ENCODE measurements at places on chromosomes 12 and 14.

DNA sequence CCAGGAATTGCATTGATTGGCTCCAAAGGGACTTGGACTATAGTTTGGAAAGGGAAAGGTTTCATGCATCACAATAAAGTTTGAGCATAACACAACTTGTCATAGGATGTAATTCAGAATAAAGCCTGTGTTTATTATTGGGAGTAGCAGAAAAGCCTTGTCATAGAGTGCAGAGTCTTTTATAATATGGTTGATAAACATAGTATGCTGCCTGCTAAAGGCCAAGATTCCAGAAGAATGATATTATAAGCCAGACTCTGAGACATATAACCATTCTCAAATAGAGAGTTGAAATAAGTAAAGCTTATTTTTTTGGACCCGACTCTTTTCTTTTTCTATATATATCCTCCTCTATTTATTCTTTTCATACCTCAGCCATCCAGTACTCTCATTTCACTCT is 207.3 kb downstream of the LRIG3 start:
- DNase-seq, result peak; percentile 6

DNA sequence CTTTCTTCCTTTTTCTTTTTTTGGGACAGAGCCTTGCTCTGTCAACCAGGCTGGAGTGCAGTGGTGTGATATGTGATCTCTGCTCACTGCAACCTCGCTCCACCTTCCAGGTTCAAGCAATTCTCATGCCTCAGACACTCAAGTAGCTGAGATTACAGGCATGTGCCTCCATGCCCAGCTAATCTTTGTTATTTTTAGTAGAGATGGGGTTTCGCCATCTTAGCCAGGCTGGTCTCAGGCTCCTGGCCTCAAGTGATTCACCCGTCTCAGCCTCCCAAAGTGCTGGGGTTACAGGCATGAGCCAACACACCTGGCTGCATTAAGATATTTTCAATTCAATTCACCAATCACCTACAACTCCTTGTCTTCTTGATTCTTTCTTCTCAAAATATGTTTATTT is 1046.5 kb downstream of the GALC start:
- DNase-seq, result no peak

- DNase-seq, result peak; percentile 35
Measured at GRCh38 chr12:52440821-52441319, 6.7 kb upstream of the KRT75 start.

DNA sequence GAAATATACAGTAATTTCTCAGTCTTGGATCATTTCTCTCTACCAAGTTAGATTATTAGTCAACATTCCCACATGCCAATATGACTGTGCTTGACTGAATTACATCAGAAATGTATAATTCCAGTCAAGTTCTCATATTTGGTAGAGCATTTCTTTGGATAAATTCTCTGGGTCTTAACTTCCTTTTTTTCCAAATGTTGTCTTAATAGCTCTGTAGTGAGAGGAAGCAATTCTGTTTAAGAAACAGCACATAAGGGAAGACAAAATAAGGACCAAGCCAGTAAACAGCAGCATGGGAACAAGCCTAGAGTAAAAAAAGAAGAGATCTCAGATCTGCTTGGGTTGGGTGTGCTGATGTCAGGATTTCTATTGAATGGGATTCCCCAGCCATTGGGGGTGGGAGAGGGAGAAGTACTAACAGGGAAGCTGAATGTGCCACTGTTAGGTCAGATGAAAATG is 14.2 kb upstream of the DYRK2 start:
- no peak for DNase-seq

- DNase-seq, result peak; percentile 54
Measured at GRCh38 chr12:109999983-110000505, 814 bp downstream of the ANKRD13A start.

DNA sequence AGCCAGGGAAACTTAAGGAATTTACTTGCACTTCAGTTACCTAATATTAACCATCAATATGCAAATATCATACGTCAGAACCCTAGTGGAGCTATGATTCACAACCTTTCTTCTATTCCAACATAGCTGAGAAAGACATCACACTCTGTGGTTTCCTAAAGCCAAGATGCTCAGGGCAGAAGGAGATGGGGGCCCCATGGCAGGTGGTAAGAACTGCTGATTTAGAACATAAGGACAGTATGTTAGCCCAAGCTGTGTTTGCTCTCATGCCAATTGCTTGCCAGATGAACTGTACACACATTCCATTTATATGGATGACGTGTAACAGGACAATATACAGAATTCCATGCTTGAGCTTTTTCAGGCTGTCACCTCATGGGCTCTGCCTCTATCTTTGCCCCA is 34.6 kb downstream of the HECTD4 start:
- peak; percentile 37 for DNase-seq

DNA sequence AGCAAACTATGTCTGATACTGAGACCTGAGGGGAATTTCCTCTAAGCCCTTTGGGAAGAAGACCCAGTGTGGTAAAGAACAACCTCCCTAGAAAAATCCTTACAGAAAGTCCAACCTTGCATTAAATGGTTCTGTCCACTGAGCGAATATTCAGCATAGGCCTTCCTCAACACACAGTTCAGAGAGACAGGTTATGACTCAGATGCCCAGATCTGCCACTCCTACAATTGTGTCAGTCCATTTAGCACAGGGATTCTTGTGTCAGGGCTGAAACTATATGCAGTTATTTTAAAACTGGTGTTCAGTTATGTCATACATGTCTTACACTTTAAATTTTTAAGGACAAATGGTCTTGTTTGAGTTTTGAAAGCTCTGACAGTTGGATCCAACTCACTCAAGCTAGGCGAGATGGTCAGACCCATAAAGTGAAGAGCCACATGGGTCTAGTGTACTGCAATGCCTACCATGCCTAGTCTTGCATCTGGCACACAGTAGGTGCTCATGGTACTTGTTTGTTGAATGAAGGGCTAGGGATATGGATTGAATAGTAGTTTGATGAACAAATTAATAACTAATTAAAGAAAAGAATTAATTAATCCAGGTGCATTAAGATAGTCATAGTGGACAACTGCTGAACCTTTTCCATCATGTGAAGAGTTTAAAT is 207.5 kb upstream of the PWP1 start:
- no peak for DNase-seq

- peak; percentile 78 for DNase-seq
Measured at GRCh38 chr12:6946033-6946919, 2.5 kb downstream of the C12orf57 start.

- DNase-seq, result no peak
Measured at GRCh38 chr14:102690509-102691286, 86.6 kb upstream of the TRAF3 start.

DNA sequence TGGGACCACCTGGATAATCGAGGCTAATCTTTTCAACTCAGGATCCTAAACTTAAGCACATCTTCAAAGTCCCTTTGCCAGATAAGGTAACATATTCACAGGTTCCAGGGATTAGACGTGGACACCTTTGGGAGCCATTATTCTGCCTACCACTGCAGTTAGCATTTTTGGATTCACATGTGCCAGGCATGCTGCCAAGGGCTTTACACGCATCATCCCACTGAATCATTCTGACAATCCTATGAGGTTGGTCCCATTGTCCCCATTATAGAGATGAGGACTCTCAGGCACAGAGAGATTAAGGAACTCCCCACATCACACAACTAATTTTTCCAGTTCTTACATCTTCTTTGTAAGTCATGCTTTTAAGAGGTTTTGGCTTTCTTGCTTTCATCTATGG is 34.5 kb downstream of the RTN1 start:
- DNase-seq, result no peak

DNA sequence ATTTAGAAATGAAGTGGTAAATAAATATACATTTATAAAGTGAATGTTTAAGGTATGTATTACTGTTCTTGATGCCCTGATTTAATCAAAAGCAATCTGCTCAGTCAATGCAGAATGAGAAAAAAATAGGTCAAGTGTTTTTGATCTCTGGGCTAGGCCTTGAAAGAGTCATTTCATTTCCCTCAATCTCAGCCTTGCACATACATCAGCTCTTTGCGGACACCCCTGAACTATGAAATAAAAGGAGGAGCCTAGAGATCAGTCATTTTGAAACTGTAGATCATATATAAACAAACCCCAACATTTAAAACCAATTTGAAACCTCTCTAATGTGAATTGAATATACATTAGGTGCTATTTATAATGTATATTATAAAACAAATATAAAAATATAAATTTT is 42.5 kb downstream of the ATG2B start:
- no peak for DNase-seq

DNA sequence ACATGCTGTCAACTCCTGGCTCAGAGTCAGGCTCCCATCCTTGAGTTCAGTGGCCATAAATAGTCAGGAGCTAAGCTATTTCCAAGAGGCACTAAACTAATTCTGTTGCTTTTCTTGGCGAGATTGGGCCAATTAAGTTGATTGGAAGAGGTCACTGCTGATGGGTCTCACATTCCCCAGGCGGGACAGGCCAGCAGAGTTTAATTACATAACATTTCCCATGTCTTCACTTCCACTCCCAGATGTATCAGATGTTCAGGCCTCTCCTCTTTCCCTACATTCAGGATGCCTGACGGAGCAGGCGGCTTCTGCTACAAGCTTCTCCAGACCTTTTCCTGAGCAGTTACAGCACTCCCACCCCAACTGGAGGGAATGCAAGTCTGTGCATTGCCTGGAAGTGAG is 5.3 kb downstream of the NTF3 start:
- DNase-seq, result peak; percentile 64

DNA sequence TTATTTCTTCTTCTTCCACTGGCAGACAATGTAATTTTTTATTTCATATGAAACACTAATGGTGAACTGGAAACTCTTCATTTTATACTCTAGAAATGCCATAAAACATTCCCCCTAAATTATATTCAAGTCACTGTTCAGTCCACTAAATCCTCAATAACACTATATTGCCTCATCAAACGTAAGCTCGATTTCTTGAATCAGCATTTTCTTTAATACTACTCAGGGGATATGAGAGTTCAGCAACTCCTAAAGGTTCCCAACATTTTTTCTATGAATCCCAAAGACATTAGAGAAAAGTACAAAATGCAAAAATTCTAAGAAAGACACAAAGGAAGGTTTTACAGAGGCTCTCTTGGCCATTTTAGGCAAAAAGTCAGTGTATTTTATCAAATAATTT is 59.3 kb downstream of the PRICKLE1 start:
- DNase-seq, result no peak

DNA sequence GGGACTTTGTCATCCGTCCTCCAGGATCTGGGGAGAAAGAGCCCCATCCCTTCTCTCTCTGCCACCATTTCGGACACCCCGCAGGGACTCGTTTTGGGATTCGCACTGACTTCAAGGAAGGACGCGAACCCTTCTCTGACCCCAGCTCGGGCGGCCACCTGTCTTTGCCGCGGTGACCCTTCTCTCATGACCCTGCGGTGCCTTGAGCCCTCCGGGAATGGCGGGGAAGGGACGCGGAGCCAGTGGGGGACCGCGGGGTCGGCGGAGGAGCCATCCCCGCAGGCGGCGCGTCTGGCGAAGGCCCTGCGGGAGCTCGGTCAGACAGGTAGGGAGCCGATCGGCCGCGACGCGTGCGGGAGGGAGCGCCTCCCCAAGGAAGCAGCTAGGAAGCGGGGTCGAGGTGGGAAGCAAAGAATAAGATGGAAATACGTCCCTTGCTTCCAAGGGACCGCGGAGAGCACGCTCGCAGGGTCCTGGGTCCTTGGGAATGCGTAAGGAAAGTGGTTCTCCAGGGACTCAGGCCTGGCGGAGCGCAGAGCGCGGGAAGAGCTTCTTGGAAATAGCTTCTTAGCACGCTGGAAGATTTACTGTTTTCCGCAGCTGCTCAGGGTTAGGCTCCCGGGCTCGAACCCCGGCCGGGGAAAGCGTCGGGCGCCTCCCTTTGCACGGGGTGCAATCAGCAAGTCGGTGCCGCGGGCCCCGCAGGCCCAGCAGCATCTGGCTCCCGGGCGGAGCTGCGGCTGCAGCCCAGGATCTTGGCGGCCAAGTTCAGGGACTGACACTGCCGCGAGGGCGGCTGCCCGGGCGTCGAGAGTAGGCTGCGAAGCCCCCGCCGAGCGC is 457 bp downstream of the SOCS2 start:
- peak; percentile 40 for DNase-seq

- DNase-seq, result no peak
Measured at GRCh38 chr14:63993992-63994391, 141.2 kb downstream of the SYNE2 start.

- peak; percentile 18 for DNase-seq
Measured at GRCh38 chr14:60106339-60106738, 14.6 kb downstream of the PCNX4 start.

DNA sequence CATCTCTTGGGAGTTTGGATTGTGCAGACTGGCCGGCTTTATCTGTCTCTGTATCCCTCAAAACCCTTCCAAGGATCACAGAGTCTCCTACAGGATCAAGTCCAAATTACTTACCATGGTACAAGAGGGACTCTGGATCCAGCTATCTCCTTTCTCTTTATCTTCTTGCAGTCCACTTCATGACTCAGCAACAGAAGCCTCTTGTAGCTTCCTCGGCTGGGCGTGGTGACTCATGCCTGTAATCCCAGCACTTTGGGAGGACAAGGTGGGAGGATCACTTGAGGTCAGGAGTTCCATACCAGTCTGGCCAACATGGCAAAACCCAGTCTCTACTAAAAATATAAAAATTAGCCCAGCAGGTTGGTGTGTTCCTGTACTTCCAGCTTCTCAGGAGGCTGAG is 189.7 kb downstream of the BCAT1 start:
- DNase-seq, result no peak

GRCh38 chr12:69334158-69334557 is 14.0 kb upstream of the LYZ start:
- no peak for DNase-seq

GRCh38 chr14:99350751-99351150 is 78.8 kb upstream of the BCL11B start:
- peak; percentile 19 for DNase-seq

- DNase-seq, result peak; percentile 9
Measured at GRCh38 chr12:61654698-61655097, 605.5 kb upstream of the USP15 start.

DNA sequence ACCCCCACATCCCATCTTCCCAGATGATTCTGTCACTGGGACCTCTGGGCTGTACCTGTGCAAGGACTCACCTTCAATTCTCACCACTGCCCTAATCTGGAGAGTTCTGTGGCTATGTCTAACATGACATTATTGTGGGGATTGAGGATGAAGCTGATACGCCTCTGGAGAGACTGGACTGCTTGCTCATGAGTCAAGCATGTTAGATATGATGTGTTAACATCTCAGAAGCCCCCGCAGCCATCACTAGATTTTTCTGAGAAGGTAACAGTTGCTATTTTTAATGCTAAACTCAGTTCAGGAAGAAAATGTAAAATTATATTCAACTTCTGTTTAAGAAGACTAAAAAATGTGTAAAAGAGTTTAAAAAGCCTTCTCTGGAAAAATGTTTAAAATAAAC is 25.7 kb downstream of the JKAMP start:
- DNase-seq, result no peak
